ENCODE measurements at places on chromosomes 7 and 10.

- no peak for DNase-seq
Measured at GRCh38 chr7:134553976-134554375, 5.1 kb downstream of the AKR1B15 start.

DNA sequence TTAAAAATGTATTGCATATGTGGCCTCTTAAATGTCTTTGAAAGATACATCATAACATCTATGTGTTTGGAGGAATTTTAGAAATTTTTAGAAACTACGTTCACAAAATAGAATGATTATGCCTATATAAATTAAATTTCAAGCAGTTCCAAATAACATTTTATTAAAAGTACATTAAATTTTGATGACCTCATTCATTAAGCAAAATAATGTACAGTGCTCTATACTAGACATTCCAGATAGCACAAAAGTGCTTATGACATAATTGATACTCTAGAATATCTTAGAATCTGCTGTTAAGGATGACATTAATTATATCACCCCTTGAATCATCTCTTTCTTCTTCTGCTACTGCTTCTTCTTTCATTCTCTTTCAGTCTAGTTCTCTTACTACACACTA is 528.9 kb downstream of the GFRA1 start:
- no peak for DNase-seq

DNA sequence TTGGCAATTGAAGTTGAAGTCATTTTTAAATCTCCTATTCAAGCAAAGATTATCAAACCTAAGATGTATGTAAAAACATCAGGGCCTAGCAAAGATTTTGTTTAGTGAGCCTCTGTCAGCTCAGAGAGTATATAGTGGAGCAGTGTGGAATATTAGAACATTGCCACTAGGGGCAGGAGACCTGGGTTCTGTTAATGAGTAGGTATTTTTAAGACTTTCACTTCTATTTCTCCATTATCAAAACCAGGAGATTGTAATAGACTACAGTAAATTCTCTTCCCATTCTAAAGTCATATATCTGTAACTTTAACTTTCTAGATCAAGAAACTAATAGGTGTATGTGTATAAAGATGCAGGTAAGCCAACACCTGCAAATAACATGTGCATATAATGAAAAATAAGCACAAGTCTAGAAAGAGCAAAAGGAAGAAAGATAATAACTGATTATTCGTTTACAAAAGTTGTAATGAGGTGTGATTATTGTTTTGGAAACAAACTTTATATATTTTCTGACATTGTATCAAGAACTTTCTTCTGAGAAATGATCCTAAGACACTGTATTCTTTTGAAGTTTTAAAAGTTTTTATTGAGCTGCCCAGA is 64.4 kb downstream of the KCND2 start:
- no peak for DNase-seq

DNA sequence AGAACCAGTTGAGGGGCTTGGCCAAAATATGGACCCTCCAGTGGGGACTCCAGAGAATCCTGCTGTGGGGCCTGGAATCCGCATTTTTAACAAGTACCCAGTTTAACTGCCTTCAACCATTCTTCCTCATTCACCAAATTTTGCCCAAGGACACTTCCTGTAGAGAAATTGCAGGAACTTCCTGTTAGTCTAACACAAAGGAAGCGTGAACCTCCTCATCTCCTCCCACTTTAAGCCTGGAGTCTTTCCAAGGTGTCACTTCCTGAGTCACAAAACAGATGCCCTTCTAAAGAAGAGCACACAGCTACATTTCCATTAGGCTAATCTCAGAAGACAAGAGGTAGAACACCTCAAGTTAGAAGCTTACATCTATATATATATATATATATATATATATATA is 188.4 kb downstream of the PPP1R17 start:
- DNase-seq = peak; percentile 52

GRCh38 chr7:159119851-159120539 is 24.7 kb downstream of the VIPR2 start:
- DNase-seq = no peak

- no peak for DNase-seq
Measured at GRCh38 chr10:26839966-26840627, 20.7 kb downstream of the ABI1 start.

- DNase-seq = no peak
Measured at GRCh38 chr10:60910543-60910942, 33.4 kb downstream of the RHOBTB1 start.

GRCh38 chr7:96826089-96826488 is 116.4 kb upstream of the SEM1 start:
- DNase-seq = no peak

DNA sequence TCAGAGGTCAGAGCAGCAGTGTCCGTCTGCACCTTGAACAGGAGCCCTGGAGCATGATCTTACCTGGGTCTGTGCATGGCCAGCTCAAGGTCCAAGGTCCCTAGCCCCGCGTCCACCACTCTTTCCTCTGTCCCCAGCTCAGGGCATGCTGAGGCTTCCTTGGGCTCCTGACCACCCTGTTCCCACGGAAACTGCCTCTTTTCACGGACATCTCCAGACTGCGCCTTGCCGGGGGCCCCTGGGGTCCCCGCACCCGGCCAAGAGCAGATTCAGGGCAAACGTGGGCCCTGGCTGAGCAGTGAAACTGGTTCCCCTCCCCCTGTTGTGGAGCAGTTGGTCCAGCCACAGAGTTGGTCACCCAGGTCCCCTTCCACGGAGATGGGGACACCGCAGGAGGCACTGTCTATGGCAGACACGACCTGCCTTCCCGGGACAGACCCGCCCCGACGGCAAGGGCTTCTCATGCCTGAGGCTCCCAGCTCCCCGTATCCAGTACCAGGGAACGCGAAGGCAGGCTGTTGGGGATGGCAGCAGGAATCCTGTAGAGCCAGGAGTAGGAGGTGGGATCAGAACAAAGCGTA is 217.4 kb upstream of the PPP2R2D start:
- DNase-seq = no peak

Data from HCEC 1CT (cell line).